Heart right ventricle (tissue), 16 donors: ENCODE measurements at places on chromosomes 3 and 15. TPM values are rescaled to one million over a fixed set of nuclear protein-coding genes. Genes with fewer than 3 reads are reported as not detected.

CHDH gene
- total RNA-seq, result 7.4 TPM

MOBP gene
- total RNA-seq, result not detected

CAMP gene
- not detected for total RNA-seq

GPR87 gene
- total RNA-seq, result not detected

MORC1 gene
- not detected for total RNA-seq

EPHB1 gene
- 1.8 TPM for total RNA-seq

GOLGA6B gene
- total RNA-seq, result not detected

ADAMTS17 gene
- total RNA-seq, result 1.2 TPM

NLGN1 gene
- 10.0 TPM for total RNA-seq

- DNase-seq, result no peak
Observed at GRCh38 chr3:139811331-139811730, 123.7 kb upstream of the CLSTN2 start.

GRCh38 chr15:95363646-95364045 lies 966.9 kb upstream of the NR2F2 start:
- DNase-seq, result no peak

- DNase-seq, result no peak
Observed at GRCh38 chr3:62503516-62503915, 130.2 kb upstream of the FEZF2 start.

GRCh38 chr3:56795829-56796185 lies 5.9 kb downstream of the ARHGEF3 start:
- DNase-seq, result no peak

DNA sequence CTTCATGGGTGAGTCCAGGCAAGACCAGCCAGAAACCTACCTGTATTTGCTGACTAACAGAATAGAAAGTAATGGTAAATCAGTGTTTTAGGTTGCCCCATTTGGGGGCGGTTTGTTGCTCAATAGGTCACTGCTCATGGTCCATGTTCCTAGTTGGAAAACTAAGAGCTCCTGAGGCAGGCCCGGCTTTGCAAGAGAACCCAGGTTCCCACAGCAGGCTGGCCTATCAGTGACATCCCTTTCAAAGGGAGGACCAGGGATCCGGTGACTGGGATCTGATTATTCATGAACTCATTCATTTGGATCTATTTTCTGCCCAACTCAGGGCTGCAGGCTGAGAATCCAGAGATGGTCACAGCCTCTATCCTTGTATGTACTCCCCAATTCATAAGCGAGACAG lies 163.9 kb downstream of the WNT7A start:
- no peak for DNase-seq

GRCh38 chr15:51505251-51505650 lies 117.3 kb downstream of the DMXL2 start:
- no peak for DNase-seq

- no peak for DNase-seq
Observed at GRCh38 chr15:69612112-69612511, 159.5 kb downstream of the RPLP1 start.

GRCh38 chr3:10363935-10364334 lies 43.0 kb upstream of the SEC13 start:
- DNase-seq, result no peak

GRCh38 chr3:197356275-197356674 lies 57.9 kb upstream of the DLG1 start:
- DNase-seq, result peak; percentile 40

DNA sequence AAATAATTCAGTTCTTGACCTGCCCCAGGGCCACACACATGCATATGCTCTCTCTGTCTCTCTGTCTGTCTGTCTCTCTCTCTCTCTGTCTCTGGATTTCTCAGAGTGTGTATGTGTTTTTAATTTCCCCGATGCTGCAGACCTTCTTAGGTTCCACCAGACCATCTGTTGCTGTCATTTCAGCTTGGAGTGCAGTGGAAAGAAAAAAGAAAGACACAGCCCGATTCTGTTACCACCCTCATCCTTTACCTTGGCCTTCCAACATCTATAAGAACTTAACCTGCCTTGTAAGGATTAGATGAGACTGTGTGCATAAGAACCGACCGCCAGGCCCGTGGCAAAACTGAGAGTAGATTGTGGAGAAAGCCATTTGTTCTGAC lies 9.7 kb upstream of the PGPEP1L start:
- DNase-seq, result no peak

- DNase-seq, result no peak
Observed at GRCh38 chr3:94106268-94106667, 43.4 kb downstream of the NSUN3 start.

- DNase-seq, result no peak
Observed at GRCh38 chr3:125238759-125239158, 26.2 kb upstream of the SLC12A8 start.

DNA sequence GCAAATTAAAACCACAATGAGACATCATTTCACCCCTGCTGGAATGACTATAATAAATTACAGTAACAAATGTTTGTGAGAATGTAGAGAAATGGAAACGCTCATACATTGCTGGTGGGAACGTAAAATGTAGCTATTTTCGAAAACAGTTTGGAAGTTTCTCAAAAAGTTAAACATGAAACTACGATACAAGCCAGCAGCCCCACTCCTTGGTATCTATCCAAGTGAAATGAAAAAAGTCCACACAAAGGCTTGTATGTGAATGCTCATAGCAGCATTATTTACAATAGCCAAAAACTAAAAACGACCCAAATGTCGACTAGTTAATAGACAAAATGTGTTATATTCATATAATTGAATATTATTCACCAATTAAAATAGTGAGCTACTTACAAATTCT lies 22.9 kb upstream of the CFAP20DC start:
- DNase-seq, result no peak

DNA sequence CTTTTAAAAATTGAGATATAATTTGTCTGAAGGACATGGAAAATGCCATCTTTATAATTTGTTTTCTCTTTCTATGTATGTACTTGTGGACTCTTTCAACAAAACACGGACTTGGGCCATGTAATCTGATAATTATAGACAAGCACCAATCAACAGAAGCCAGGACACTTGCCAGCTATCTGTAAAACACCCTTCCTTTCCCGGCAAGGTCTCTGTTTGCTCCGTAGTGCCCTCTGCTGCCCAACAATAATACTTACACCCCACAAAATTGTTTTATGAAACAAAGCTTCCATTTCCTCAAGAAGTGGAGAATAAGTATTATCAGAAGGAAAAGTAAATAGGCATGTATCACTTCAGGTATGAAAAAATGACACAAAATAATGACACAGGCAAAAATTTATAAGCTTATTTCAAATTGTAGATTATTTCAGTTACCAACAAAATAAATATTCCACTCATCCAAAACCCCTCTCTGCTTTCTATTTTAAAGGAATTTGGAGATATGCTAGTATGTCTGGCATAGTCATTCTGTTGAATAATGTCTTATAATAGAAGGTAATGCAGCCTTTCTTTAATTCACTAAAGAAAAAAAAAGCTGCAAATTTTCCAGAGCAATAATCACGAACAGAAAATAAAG lies 32.8 kb downstream of the MYH15 start:
- peak; percentile 14 for DNase-seq

DNA sequence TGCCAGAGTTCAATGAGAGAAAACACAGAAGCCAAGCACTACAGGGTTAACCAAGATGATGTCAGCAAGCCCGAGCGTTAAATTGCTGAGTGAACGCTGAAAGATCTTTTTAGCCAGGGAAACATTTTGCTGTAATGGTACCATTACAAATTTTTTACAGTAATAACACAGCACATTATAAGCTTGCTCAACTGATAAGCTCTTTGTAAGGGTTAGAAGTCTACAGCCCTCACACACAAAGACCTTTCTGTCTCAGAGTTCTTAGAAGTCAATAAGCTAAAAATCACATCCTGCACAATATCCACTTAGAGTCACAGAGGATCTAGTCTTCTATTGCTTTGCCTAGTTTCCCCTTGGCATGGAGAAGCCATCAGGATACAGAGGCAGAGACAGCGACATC lies 29.9 kb downstream of the CHSY1 start:
- no peak for DNase-seq
